ENCODE measurements at places on chromosomes 16 and 17.

GRCh38 chr16:47197536-47198179 is 53.9 kb upstream of the NETO2 start:
- DNase-seq, result no peak

- no peak for DNase-seq
Measured at GRCh38 chr16:51818342-51818944, 667.4 kb upstream of the SALL1 start.

DNA sequence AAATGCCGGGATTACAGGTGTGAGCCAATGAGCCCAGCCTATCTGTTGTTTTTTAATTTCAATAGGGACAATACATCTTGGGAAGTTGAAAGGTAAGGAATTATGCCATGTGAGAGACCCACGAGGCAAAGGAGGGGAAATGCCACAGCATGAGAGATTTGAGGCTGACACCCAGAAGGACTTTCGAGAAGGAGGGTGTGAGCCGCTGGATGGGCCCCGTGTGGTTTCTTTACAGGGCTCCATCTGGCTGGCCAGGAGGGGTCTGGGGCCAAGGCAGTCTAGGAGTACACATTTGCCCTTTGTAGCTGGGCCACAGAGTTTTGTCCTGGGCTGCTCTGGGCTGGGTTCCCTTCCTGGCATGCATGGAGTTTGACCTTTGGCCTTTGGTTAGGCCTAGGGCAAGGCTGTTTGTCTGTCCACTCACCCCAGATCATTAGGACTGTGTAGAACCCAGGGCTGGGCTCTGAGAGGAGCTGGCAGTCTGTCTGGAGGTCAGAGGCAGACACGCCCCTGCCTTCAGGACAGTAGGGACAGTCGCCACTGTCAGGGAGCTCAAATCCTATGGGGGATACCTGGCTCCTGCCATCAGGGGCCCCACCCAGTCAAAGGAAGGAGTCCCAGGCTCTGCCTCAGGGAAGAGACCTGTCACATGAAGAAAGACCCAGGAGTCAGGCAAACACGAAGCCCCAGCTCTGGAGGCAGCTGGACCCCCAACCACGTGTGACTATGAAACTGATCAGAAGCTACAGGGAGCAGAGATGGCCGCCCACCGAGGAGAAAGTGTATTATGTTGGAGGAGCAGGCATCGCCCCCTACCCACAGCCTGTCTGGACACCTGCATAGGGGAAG is 24.2 kb upstream of the NXPH3 start:
- DNase-seq, result no peak

- DNase-seq, result no peak
Measured at GRCh38 chr17:29881256-29881655, 48.8 kb downstream of the SSH2 start.

GRCh38 chr16:3716831-3717234 is 491 bp downstream of the TRAP1 start:
- DNase-seq, result peak; percentile 14

GRCh38 chr17:7290685-7291084 is 3.8 kb downstream of the YBX2 start:
- DNase-seq, result no peak

GRCh38 chr16:82260212-82260795 is 90.3 kb upstream of the MPHOSPH6 start:
- DNase-seq, result no peak

DNA sequence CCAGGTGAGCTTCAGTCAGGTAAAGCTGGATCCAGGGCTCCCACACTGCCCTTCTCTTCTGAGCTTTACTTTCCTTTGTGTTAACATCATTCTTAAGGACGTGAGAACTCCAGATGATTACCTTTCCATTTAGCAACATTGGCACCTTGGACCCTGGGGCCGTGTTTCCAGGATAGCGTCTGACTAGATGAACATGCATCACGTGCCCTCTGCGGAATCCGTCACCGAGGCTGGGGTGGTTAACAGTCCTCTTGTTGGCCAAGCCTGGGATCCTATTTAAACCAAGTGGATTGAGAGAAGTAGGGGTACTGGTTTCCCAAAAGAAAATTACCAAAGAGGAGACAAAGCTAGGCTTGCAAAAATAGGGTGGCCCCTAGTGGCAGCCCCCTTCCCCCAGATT is 3.9 kb upstream of the LAT start:
- no peak for DNase-seq

DNA sequence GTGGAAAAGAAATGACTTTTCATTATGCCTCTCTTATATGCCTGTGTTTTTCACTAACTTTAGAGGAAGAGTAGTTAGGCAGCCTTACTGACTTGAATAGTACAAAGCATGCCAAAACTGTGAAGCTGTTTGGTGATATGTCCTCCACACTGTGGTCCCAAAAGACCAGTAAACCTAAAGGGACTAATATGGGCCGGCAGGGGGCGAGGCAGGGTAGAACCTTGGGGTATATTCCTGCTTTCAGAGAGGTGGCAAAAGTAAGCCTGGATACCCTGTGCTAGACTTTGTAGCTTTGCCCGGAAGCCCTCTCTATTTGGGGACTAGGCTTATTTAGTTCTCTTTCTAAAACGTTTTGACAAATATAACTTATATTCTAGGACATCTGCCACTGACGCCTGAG is 36.5 kb upstream of the VWA3A start:
- DNase-seq, result no peak

GRCh38 chr16:14378131-14378551 is 251.9 kb downstream of the PARN start:
- DNase-seq, result no peak

DNA sequence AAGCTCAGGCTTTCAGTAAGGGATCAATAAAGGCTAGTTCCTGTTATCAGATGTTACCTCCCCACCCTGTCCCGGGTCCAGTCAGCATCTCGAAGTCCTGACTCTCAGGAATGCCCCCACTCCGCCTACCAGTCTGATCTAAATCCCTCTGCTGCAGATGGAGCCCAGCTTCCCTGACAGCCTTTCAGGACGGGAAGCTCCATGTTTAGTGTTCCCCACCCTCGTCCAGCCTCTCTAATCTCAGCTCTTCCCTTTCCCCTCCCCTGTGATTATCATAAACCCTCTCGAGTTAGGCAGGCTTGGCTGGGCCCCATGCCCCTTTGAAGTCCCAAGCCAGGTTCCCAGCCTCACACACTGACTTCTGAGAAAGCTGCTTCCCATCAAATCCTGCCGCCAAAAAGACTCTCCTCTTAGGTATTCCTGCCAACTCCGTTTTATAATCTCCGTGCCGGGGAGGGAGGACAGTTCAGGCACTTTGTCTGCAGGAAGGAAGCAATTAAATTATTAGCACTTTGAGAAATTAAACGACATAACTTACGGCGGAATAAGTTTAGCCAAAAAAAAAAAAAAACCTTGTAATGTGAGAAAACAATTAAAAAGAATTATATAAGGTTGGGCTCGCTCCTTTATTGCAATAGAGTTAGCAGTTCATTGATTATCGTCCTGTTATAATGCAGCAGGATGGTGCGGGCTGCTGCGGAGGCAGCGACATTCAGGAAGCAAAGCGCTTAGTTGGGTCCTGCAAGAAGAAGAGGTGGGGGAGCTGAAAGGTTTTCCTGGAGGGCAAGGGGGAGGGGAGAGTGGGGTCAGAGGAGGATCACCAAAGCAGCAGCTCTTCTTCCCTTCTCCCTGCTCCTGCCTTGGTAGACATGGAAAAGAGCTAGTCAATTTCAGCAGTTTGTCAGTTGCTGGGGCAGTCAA is 16.8 kb upstream of the ETV4 start:
- no peak for DNase-seq

- no peak for DNase-seq
Measured at GRCh38 chr17:39916918-39917317, 1.5 kb downstream of the GSDMB start.

- no peak for DNase-seq
Measured at GRCh38 chr17:71458322-71458721, 662.5 kb upstream of the SOX9 start.

GRCh38 chr17:57032343-57032742 is 52.7 kb upstream of the AKAP1 start:
- DNase-seq, result peak; percentile 58
